ENCODE measurements at places on chromosomes 6 and 20.

- DNase-seq: no peak
Observed at GRCh38 chr6:156260815-156261214, 516.4 kb upstream of the ARID1B start.

- DNase-seq: no peak
Observed at GRCh38 chr20:39289831-39290230, 327.7 kb downstream of the DHX35 start.

DNA sequence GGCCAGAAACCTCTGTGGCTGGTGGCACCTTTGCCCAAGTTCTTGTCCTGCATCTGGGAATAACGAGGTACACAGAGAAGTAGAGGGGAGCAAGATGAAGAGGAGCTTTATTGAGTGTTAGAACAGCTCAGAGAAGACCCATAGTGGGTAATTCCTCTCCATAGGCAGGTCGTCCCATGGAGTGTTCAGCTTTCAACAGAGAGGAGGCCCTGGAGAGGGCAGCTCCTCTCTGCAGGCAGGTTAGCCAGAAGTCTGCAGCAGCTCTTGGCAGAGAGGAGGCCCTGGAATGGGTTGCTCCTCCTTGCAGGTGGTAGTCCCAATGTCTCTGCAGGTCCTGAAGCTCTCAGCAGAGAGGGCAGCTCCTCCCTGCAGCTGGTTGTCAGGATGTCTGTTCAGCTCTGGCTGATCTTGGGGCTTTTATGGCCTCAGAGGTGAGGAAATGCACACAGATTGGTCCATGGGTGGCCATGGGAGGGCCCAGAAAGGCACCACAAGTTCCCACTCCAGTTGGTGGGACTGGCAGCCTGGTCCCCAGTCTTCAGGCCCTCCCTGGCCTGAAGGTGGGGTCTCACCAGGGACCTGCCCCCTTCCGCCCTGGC lies 89.0 kb downstream of the IPCEF1 start:
- no peak for DNase-seq

GRCh38 chr20:45919542-45920399 lies 7.8 kb upstream of the PLTP start:
- DNase-seq: no peak

GRCh38 chr6:157726892-157727628 lies 96.0 kb upstream of the SNX9 start:
- DNase-seq: no peak
